ENCODE measurements at places on chromosomes 7 and 10. TPM values are rescaled to one million over a fixed set of nuclear protein-coding genes. Genes with fewer than 3 reads are reported as not detected.

GRCh38 chr7:114718861-114719260 lies 203.0 kb upstream of the MDFIC start:
- DNase-seq: no peak

DNA sequence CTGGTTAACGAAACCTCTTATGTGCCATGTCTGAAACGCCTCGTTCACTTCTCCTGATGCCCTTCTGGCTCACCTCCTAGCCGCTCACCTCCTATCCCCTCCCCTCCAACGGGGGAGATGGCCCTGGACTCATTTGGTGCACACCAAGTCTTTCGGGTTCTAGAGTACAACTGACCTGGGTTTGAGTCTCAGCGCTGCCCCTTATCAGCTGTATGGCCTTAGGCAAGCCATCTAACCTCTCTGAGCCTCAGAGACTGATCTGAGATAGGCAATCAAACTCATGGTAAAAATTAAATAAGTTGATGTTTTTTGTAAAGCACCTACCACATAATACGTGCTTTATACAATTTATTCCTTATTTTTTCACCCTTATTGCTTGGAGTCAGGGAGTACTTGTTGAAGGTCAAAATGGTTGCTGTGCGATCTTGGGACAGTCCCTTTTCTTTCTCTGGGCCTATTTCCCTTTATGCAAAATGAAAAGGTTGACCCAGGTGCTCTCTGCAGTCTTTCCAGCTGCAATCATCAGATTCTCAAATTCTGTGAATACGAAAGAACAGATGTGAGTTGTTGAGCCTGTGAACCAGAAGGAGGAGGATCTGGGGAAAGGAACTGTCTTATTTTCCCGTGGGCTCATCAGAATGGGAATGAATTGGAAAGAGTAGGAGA lies 31.2 kb upstream of the PLEKHA1 start:
- no peak for DNase-seq

DNA sequence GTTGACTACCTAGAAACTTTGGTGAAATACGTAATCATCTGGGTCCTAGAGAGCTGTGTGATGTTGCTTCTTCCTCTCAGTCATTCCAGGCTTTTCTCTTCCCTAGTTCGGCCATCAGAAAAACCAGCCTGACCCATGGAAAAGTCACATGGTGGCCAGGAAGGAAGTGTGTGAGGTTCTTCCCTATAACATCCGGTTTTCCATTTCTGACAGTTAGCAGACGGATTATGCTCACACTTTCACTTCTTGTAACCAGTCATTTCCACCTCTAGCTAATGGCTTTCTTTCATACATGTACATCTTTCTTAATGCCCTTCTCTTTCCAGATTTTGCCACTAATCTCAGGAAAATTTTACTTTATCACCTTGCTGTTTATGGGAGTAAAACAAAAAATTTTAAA lies 110.0 kb upstream of the GLCCI1 start:
- DNase-seq: no peak

DNA sequence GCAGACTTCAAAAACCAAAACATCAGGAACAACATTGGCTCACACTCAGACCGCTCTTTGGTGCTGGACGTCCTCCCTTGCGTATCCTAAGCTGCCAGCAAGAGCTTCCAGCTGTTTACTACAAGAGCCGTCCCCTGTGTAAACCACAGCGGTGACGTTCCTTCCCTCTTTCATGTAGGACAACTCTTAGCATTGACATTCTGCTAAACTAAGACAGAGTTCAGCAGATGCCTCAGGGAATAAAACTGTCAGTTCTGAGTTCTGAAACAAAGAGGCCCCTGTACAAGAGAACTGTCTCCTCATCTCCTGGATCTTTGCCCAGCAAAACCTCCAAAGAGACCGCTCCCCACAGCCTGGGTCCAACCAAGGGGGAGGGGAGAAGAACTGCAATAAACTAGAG lies 57.8 kb upstream of the OPALIN start:
- DNase-seq: no peak

GRCh38 chr7:50560865-50561351 lies 4.3 kb downstream of the DDC start:
- no peak for DNase-seq

The GPR26 gene
- total RNA-seq: not detected

The COL17A1 gene
- total RNA-seq: not detected

The ABCB1 gene
- total RNA-seq: 15.1 TPM

DNA sequence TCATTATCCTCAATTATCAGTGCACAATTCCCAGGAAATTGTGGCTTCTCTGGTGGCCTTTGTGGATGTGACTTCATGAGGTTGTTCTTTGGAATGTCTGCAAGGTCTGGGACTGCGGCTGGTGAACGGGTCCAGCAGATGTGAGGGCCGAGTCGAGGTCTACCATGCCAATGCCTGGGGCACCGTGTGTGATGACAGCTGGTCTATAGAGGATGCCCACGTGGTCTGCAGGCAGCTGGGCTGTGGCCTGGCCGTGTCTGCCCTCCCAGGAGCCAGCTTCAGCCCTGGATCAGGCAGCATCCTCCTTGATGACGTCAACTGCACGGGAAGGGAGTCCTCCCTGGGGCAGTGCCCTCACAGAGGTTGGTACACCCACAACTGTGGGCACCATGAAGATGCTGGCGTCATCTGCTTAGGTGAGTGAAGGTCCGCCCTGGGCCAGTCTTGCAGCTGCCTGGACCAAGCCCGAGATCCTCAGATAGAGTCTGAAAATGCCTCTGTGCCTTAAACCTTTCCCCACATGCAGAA lies 46.9 kb downstream of the CUZD1 start:
- DNase-seq: no peak

The SNX13 gene
- 34.2 TPM for total RNA-seq

The SEC31B gene
- 62.2 TPM for total RNA-seq

DNA sequence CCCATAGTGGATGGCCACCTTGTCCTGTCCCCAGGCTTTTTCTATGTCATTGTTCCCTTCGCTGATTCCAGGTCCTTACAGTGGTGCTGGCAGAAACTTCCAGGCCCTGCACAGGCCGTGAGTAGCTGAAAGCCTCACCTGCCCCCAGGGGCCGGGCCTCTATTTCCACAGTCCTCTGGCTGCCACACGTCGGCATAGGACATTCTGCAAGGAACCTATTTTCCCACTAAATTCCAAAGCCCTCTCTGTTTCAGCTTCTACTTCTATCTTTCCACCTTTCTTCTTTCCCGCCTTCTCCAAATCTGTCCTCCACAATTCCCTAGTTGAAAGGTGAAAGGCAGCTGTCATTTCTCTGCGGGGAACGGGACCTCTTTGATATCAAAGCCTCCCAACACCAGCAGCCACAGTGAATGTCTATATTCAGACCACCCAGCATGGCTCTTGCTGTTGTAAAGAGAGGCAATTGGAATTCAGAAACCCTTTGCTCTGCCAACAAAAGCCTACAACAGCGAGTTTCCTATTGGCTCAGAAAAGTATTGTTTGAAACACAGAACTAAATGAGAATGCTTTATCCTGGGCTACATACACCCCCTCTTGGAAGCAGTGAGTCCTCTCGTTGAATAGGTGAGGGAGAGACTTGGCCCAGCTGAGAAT lies 607.7 kb downstream of the GALNT17 start:
- DNase-seq: no peak

- no peak for DNase-seq
Observed at GRCh38 chr10:122154031-122154544, 117.0 kb upstream of the BTBD16 start.

GRCh38 chr10:1150638-1150955 lies 94.4 kb downstream of the WDR37 start:
- no peak for DNase-seq

GRCh38 chr7:45278763-45279398 lies 121.3 kb downstream of the RAMP3 start:
- no peak for DNase-seq

- DNase-seq: no peak
Observed at GRCh38 chr7:159091041-159091440, 53.6 kb downstream of the VIPR2 start.

DNA sequence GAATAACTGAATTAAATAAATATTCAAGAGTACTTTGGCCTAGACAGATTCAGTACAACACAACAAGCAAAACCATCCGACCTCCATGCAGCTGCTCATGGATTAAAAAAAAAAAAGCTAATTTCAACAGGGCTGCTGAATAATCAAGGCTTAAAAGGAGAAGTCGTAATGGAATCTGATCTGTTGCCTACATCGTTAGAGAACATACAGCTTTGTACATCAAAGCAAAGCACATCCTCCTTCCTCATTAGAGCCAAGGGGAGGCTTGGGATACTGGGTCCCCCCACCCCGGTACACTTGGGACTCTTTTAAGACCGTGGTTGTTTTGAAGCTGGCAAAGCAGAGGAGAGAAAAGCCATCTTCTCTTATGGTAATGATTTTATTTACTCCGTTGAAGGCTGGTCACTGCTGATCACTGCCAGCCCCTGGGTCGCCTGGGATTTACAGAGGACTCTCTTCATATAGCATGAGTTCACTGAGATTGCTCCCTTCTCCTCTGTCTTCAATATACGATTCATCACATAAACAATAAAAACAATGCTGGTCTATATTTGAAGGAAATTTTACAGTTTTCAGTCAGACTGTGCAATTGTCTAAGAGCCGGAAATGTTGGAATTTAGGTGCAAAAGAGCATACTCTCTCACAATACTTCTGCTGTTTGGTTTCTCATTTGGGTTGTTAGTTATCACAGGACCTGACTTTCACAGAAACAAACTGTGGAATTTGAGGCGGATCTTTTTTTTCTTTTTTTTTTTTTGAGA lies 148.8 kb downstream of the FAM107B start:
- no peak for DNase-seq

DNA sequence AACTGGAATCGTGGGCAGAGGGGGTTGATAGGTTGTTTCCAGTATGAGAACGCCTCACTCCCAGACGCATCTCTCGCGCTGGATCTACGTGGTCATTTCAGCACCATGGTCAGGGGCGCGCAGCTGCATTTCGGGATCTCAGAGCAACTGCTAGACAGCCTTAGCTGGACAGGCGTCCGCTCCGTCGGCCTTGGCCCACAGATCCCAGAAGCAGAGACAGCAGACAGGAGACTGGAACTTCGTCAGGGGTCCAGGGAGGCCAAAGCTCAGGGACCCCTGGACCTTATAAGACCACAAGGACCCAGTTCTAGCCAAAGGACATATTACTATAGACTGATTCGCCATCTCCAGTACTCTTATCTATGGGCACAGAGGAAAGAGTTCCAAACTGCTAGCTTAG lies 5.3 kb downstream of the NEUROG3 start:
- DNase-seq: no peak

The HMX3 gene
- total RNA-seq: not detected

The CYP3A7 gene
- not detected for total RNA-seq

DNA sequence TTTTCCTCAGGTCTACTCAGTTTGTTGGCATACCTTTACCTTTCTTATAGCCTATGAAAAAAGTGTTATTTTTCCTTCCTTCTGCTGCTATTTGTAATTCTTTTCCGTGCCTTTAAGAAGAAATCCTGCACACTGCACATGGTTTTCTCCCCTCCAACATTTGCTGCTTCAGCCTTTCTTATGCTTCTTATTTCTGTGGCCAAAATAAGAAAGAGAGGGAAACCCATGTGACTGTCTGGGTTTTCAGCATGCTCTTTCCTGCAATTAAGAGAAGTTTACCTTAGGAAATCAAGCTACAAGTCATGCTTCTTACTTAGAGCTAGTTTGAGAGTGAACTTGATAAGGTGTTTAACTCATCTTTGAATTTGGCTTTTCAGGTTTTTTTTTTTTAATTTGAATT lies 11.0 kb downstream of the TBC1D12 start:
- DNase-seq: no peak

The CUL2 gene
- total RNA-seq: 42.8 TPM

The SORCS3 gene
- not detected for total RNA-seq

DNA sequence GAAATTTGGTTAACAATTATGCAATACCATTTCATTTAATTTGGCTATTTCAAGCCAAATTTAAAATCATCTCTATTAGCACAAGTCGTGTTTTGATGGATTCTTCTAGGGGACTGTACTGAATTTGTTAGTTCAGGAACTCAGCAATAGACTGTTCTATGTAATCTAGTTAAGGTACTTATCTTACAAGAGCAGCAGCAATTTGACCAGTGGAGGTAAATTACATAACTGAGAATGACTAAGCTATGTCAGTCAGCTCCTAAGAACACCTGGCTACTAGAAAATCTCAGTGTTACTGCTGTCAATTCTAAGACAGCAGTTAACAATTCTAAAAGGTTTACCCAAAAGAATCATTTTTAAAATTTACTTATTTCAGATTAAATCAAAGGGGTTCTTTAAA lies 513.9 kb upstream of the ZWINT start:
- no peak for DNase-seq

DNA sequence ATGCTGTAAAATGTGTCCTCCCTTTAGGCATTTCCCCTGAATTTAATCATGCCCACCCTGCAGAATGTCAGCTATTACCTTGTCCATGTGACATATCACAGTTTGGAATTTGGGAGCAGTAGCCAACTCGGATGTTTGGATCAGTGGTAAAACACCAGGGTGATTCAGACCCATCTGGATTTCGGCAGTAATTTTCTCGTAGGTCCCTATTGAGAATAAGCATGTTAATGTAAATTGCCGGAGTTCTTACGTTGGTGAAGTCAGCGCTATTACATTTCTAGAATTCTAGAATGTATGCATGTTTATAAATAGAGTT lies 44.1 kb downstream of the HGF start:
- DNase-seq: no peak

The CALU gene
- 60.5 TPM for total RNA-seq

DNA sequence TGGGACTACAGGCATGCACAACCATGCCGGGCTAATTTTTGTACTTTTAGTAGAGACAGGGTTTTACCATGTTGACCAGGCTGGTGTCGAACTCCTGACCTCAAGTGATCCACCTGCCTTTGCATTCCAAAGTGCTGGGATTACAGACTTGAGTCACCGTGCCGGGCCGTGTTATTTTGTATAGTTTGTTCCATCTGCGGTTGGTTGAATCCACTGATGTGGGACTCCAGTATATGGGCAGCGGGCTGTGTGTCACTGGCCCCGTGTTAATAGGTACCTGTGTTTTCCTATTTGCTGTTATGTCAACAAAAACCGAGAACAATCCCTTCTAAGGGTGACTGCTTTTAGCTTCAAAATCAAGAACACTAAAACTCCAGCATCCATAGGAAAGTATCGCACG lies 297.6 kb upstream of the PITRM1 start:
- no peak for DNase-seq

DNA sequence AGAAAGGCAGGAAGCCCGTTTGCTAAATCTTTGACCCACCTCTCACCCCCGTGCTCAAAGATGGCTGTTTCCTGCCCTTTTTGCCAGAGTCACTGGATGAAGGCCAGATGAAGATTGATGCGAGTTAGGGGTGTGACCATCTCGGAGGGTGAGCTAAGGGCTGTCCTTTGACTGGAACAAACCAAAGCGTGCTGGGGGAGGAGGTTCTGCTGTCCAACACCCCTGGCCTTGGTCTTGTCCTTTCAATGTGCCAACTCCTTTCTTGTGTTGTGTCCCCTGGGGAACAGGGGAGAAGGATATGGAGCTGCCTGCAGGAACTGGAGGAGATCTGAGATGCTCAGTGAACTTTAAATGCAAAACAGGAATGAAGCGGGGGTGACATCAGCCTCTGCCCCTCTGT lies 90.3 kb upstream of the ADAM12 start:
- DNase-seq: no peak

GRCh38 chr7:9608560-9608959 lies 1175.2 kb downstream of the NXPH1 start:
- DNase-seq: no peak

Data from natural killer cell treated with Interleukin-12 subunit alpha and Interleukin-12 subunit beta and Interleukin-15 and Interleukin-18, amount 100 ng/mL, for 72 hours (primary cell).